ENCODE measurements at places on chromosomes 1 and 21.

GRCh38 chr1:53567851-53568250 is 108.7 kb downstream of the DMRTB1 start:
- no peak for DNase-seq

- DNase-seq, result peak; percentile 19
Measured at GRCh38 chr1:184161071-184161698, 109.7 kb downstream of the TSEN15 start.

DNA sequence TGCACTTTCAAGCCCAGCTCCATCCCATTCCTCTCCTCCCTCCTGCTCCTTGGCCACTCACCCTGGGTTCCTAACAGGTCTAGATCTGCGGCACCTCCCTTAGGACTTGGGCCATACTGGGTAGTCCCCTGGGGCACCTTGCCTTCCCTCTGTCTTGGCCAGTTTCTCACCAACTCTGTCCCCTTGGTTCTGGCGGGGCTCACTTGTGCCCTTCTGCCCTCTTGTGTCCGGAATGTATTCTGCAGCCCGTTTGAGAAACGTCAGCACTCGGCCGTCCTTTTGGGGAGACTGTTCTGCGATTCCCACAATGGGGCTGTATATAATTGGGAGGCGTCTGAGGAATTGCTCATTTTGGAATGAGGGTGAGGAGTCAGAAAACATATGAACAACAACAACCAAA is 162.4 kb downstream of the ZSCAN20 start:
- DNase-seq, result peak; percentile 4

- peak; percentile 85 for DNase-seq
Measured at GRCh38 chr1:32201011-32201855, 838 bp downstream of the CCDC28B start.

GRCh38 chr1:68322096-68322495 is 89.8 kb upstream of the WLS start:
- no peak for DNase-seq

- no peak for DNase-seq
Measured at GRCh38 chr1:170351366-170351946, 180.5 kb upstream of the GORAB start.

DNA sequence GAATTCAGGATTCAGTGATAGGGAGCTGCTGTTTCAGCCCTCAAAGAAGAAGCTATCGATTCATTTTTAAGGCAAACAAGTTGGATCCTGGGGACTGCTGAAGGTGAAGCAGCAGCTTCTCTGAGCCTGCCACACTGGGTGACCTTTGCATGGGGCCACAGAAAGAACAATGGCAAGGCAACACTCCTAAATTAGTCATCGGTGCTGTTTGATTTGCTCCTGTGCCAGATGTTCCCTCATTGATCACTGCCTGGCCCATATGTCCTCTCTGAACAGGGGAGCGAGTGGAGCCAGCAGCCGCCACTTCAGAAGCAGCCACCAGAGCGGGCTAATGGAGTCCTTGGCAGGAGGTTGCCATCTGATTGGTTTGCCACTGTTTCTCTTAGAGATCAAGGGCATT is 391.5 kb downstream of the NTNG1 start:
- no peak for DNase-seq

- no peak for DNase-seq
Measured at GRCh38 chr1:206512851-206513180, 5.5 kb downstream of the RASSF5 start.

GRCh38 chr1:174988539-174988938 is 11.2 kb upstream of the CACYBP start:
- no peak for DNase-seq

DNA sequence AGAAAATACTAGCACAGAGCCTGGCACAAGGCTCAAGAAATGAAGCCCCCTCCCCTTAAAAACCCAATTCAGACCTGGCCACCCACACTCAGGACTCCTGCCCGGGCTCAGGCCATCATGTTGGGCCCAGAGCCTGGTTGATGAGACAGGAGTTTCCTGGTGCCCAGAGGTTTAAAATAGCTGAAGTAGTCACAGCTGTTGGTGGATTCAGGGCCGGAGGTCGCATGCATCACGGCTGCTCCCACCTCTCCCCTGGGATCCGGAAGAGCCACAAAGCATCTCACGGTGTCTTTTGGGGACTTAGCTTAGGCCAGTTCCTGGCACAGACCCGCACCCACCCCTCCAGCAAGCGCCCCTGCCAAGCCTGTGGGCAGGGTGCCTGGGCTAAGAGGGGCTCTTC is 2.6 kb upstream of the PADI2 start:
- DNase-seq, result no peak

- DNase-seq, result no peak
Measured at GRCh38 chr1:14544319-14544718, 54.2 kb upstream of the KAZN start.

DNA sequence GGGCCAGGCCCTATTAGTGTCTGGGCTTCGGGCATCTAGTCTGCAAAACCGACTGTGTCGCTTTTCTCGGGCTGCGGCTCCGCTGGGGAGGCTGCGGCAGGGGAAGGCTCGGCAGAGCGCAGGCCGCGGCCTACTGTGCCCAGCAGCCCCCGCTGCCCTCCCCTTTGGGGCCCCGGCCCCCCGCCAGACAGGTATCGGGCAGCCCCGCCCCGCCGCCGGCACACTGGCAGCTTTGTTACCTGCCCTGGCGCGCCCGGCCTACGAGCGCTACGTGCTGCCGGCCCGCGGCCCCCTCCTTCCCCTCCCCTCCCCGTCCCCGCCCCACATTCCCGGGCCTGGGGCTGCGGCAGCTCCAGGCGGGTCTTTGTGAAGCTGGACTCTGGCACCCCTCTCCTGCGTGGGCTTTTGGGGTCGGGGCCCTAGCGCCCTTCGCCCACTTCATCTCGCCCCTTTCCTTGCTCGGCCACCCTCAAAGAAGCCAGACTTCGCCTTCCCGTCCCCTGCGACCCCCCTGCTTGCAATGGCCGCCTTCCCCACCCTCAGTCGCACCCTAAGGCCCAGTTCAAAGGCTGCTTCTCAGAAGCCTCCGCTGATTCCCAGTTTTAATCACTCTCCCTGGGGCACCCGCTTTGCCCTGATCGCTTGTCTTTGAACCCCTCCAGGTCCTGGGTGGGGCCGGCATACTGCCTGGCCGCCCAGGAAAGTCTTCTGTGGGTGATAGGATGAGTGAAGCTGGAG is 48.9 kb upstream of the SLC2A1 start:
- no peak for DNase-seq

- no peak for DNase-seq
Measured at GRCh38 chr1:202283991-202284390, 57.7 kb downstream of the UBE2T start.

DNA sequence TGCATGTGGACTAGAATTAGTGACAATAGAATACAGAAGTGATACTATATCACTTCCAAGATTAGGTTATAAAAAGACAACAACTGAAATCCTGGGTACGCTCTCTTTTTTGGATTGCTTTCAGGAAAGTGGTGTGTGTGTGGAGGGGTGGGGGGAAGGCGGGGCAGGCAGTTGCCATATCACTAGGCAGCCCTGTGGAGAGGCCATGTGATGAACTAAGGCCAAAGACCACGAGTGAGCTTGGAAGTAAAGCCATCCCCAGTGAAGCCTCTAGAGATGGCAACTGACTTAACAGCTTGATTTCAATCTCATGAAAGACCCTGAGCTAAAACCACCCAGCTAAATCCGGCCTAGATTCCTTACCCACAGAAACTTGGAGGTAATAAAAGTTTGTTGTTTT is 6.2 kb upstream of the ASPM start:
- no peak for DNase-seq

DNA sequence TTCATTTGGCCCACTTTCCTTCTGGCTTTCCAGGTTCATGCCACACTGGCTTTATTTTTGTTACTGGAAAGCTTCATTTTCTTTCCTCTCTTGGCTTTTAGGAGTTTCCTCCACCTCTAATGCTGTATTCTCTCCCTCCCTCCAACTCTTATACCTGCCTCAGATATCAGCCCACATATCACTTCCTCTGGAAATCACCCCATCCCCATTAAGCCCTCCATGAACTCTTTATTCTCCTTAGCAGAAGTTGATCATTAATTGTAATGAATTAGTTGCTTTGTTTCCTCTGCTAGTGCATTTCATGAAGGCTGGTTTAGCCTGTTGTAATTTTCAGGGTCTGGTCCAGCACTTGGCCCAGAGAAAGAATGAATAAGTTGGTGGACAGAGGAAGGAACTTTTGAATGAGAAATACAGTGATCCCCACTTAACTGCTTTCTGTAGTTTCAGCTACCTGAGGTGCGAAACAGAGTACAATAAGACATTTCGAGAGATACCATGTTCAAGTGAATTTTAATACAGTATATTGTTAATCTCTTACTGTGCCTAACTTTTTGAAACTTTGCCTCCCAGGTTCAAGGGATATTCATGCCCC is 1.7 kb downstream of the SOAT1 start:
- peak; percentile 34 for DNase-seq

- DNase-seq, result no peak
Measured at GRCh38 chr1:229836324-229836723, 210.3 kb downstream of the URB2 start.

- peak; percentile 11 for DNase-seq
Measured at GRCh38 chr1:229203030-229203751, 67.7 kb upstream of the RAB4A start.

DNA sequence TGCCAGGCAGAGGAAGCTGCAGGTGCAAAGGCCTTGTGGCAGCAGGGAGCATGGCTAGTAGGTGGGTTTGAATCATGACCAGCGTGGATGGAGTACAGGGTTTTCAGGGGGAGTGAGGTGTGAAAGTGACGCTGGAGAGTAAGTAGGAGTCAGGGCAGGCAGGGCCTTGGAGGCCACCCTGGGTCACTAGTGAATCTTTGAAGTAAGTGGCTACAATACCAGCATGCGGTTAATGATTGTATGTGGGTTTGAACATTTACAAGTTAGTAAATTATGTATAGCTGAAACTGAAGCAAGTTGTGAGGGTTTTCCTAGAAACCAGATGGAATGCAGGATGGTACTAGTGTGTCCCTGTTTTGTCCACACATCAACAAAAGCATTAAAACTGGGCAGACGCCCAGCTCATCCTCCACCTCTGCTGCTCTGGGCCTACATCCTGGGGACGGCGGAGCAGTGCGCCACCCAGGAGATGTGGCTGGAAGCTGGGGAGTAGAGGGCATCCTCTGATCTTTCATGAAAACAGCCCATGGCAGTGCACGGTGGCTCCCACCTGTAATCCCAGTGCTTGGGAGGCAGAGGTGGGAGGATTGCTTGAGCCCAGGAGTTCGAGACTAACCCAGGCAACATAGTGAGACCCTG is 41.2 kb upstream of the B3GALNT2 start:
- no peak for DNase-seq

Measured in CD4-positive, alpha-beta T cell treated with Interleukin-21 for 1 hour (primary cell).